Peyer's patch (tissue), 4 donors: ENCODE measurements at places on chromosomes 3 and 15. TPM values are rescaled to one million over a fixed set of nuclear protein-coding genes. Genes with fewer than 3 reads are reported as not detected.

The POC1A gene
- total RNA-seq, result 4.8 TPM

The LARP6 gene
- total RNA-seq, result 9.5 TPM

The DZIP1L gene
- total RNA-seq, result 5.5 TPM

The SLC9C1 gene
- total RNA-seq, result 1.7 TPM

The CCDC54 gene
- not detected for total RNA-seq

The RARB gene
- 2.5 TPM for total RNA-seq

The SPTBN5 gene
- total RNA-seq, result 0.27 TPM

The HACD3 gene
- total RNA-seq, result 22.3 TPM

The DLEC1 gene
- total RNA-seq, result 0.83 TPM

The ARF4 gene
- 35.4 TPM for total RNA-seq

The GP9 gene
- total RNA-seq, result not detected

The ADIPOQ gene
- 0.38 TPM for total RNA-seq

The TMEM207 gene
- not detected for total RNA-seq

The ACKR4 gene
- total RNA-seq, result not detected

The CBLB gene
- total RNA-seq, result 98.3 TPM

The AADAC gene
- total RNA-seq, result 89.9 TPM

The CDCP1 gene
- total RNA-seq, result 29.7 TPM

The PCSK6 gene
- 10.6 TPM for total RNA-seq

The LHFPL4 gene
- total RNA-seq, result not detected

The TRH gene
- not detected for total RNA-seq

The PLCH1 gene
- 19.1 TPM for total RNA-seq

The TCAIM gene
- 14.7 TPM for total RNA-seq

The CRABP1 gene
- total RNA-seq, result not detected

The MLH1 gene
- 22.7 TPM for total RNA-seq

The ITIH4 gene
- 2.7 TPM for total RNA-seq

The CCR5 gene
- total RNA-seq, result 1.6 TPM
